ENCODE measurements at places on chromosomes 3 and 15. TPM values are rescaled to one million over a fixed set of nuclear protein-coding genes. Genes with fewer than 3 reads are reported as not detected.

The CYP1A1 gene
- total RNA-seq, result 0.57 TPM

The APH1B gene
- total RNA-seq, result 35.0 TPM

The FEZF2 gene
- not detected for total RNA-seq

- H3K4me3 ChIP-seq, result no peak overlapping the region
- H3K27ac ChIP-seq, result no peak overlapping the region
- no peak for DNase-seq
Measured at GRCh38 chr3:40901796-40902195, 297.5 kb upstream of the CTNNB1 start.

- H3K4me1 ChIP-seq, result no peaks in the 10 kb centered on the region
- no peak for DNase-seq
- H3K27ac ChIP-seq, result no peak overlapping the region
- H3K36me3 ChIP-seq, result no peaks in the 10 kb centered on the region
- no peak overlapping the region for H3K4me3 ChIP-seq
Measured at GRCh38 chr3:82938821-82939328, 1177.4 kb upstream of the GBE1 start.

DNA sequence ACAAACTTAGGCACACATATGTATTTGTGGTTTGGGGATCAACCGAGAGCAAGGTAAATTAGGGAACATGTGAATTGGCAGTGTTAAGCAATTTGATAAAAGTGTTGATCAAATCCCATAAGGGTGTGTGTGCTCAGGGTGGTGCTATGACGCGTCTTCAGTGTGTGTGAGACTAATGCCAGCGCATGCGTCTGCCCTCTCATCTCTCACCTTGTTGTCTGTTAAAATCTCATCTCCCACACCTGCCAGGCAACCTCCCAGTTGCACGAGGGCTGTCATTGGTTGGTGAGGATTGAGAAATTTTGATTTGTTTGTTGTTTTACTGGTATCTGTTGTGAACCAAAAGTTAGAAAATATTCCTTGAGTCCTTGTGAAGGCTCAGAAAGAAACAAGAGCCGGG is 137.2 kb upstream of the ICE2 start:
- DNase-seq, result no peak
- H3K27ac ChIP-seq, result no peak overlapping the region
- H3K36me3 ChIP-seq, result no peaks in the 10 kb centered on the region
- no peak overlapping the region for H3K4me3 ChIP-seq
- H3K4me1 ChIP-seq, result no peaks in the 10 kb centered on the region
